Left lobe of liver (tissue), 2 donors: ENCODE measurements at places on chromosomes 2 and 18.

DNA sequence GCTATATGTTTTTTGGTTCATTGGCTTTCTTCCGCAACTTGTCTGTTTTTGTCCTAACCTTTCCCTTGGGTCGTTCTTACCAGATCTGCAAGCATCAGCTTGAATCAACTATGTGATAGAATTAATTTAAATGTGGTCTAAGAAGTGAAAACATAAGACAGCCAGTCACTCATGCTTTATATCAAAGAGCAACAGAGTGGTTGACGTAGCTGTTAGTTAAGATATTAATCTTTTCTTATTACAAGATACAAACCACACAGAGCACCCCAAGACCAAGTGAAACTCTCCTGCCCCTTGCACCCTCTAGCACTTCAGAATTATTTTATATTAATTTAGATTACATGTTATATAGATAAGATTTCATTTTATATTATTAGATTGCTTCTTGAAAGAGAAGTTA is 15.2 kb downstream of the IL18RAP start:
- no peak for DNase-seq

DNA sequence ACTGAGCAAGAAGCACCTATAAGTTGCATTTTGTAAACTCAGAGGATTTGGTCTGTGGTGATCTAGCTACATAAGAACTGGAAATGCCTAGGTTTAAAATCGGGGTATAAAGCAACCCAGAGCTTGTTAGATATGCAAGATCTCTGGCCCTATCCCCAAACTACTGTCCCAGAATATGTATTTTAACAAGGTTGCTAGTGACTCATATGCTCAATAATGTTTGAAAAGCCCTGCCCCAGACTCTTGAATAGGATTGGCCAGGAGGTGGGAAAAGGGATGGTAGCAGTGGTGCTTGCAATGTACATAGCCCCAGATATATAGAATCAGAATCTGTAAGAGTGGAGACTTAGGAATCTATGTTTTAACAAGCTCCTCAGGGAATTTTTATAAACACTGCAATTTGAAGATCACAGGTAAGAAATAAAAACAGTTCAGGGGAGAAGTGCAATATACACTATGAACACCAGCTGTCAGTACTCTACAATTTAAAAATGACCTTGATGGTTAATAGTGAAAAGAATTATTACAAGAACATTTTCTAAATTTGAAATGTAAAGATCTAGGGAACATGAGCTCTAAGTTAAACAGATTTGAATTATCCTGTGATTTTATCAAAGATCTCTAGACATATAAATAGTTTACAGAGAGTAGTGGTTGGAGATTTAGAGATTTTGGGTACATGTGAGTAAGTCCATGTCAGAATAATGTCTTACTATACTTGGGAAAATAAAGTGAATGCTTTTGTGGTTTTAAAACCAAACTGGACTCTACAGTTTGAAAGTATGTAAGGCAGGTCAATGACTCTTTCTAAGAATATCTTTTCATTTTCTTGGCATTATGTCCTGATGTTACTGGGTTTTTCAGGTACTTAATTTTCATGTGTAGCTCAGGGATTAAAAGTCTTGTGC is 7.7 kb upstream of the MMADHC start:
- no peak for DNase-seq

GRCh38 chr2:31051258-31052140 is 86.7 kb downstream of the GALNT14 start:
- DNase-seq = no peak

DNA sequence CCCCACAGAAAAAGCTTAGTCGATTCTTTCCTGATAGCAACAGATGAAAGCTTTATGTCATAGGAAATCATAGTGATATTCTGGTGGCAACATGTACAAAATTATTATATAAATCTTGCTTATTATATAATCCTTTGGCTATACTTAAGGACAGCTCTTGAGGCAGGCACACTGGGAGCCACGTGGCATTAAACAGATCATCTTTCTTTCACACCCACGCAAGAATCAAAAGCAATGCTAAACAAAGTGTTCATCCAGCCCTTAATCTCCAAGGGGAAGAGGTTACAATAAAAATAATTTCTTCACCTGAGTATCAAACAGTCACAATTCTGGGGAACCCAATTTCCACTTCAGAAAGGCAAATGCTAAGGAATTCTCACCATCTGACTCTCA is 57.8 kb downstream of the CYB5A start:
- DNase-seq = no peak

DNA sequence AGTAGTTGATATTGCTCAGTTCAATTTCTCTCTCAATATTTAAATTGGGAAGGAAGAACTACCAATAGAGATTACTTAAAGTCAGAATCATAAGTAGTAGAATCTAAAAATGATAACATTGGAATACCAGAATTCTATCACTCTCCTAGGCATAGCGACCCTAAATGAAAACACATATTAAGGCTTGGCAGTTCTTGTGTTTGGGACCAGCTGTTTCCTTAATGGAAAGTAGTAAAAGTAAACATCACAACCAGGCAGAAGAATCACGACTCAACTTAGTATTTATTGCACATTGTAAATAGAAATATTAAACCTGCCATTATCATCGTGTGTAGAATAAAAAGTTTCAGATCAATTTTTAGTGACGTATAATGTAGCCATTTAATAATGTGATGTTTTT is 117.5 kb downstream of the SPHKAP start:
- no peak for DNase-seq

GRCh38 chr2:44651974-44652373 is 289.5 kb upstream of the SIX3 start:
- DNase-seq = no peak

DNA sequence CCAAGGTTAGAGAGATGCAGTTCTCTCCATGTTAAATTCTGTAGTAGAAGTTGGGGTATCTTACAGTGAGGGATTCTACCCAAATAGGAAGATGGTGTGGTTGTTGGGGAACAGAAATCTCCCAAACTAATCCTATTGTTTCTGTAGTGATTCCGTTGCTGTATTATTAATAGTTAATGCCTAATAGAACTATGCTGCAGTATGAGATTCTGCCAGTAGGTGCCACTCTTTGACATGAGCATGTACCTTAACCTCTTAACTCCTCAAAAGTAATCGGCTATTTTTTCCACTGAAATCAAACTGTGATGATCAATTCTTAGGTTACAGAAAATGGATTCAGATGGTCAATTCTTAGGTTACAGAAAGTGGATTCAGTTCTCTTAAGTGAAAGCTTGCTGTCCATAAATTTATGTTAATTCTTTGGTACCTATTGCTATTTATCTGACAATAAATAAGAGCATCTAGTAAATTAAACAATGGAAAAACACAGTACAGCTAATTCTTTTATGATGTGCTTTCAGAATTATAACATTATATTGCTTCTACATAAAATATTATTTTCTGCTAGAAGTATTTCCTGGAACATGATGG is 97.9 kb upstream of the DLX2 start:
- no peak for DNase-seq

- DNase-seq = no peak
These were observed 37.7 kb downstream of the PSD4 start for GRCh38 chr2:113211226-113212105.

- DNase-seq = peak; percentile 75
These were observed 8.1 kb downstream of the SMAD7 start for GRCh38 chr18:48942554-48943261.

- DNase-seq = no peak
These were observed 145.2 kb upstream of the MMADHC start for GRCh38 chr2:149732730-149733290.

DNA sequence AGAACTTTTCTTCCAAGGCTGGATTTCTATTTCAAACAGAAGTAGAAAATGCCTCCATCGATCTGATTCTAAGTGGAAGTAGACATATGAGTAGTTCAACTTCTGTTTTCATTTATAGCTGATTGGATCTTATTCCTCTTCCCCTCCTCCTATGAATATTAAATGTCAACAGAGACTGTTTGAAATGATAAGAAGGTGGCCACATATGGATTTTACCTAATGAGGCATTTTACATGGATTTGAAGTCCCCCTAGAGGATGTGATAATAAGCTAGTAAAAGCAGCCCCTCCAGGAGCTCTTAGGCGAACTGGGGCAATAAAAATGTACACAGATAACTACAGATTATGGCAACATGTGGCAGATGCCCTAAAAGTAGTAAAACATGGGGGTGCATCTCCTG is 71.0 kb downstream of the UPP2 start:
- DNase-seq = no peak

- DNase-seq = no peak
These were observed 61.2 kb downstream of the RND3 start for GRCh38 chr2:150426315-150426714.

- DNase-seq = no peak
These were observed 52.0 kb upstream of the CHAC2 start for GRCh38 chr2:53715568-53715967.

DNA sequence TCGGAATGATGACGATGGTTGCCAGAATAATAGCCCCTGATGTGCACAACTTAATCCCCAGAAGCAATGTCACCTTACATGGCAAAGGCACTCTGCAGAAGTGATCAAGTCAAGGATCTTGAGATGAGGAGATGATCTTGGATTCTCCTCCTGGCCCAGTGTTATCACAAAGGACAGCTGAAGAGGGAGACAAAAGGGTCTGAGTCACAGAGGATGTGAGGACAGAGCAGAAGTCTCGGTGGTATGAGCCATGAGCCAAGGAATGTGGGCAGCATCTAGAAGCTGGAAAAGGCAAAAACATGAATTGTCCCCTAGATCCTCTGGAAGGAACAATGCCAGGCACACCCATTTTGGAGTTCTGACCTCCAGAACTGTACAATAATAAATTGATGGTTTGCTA is 358.5 kb downstream of the MYCN start:
- no peak for DNase-seq

- DNase-seq = no peak
These were observed 339.6 kb downstream of the TGIF1 start for GRCh38 chr18:3789525-3789924.

- DNase-seq = no peak
These were observed 176.4 kb downstream of the ANKRD44 start for GRCh38 chr2:197134206-197134605.

- DNase-seq = no peak
These were observed 202.8 kb upstream of the HS6ST1 start for GRCh38 chr2:128521482-128521881.

- DNase-seq = no peak
These were observed 28.2 kb downstream of the OSBPL1A start for GRCh38 chr18:24369426-24369825.

DNA sequence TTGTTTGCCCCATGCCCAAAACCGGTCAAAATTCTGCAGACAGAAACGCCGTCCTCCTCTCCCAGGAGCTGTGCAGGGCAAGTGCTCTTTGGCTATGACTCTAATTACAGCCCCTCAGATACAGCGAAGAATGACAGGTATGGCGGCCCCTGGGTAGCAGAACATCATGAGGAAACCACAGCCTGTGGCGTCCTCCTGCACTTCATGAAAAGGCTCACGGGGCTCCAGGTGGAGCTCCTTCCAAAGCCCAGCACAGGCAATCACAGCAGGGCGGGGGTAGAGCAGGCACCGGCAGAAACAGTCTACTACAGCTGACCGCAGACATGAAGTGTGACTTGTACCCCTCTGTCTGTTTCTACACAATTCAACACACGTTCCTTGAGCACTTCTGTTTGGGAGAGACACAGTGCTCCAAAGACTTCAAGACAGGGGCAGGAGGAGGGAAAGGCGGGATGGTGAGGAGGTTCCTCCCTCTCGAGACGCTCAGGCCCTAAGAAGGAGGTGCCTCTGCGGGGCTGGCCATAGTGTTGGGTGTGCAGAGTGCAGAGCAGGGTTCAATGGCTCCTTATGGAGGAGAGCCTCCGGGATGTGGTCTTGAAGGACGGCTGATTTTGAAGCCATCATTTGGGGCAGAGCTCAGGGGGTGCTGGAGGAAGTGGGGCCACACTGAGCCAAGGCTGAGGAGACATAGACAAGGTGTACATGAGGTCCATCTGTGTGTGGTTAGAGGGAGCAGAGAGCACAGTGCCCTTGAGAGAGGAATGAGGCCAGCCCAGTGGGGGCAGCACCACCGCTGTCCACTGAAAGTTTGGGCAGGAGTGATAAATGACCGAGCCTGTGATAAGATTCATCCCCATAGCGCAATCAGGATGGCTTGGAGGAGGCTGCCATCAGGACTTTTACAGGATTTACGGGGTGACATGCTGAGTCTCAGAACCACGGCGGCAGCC is 468.3 kb downstream of the EIPR1 start:
- DNase-seq = no peak

DNA sequence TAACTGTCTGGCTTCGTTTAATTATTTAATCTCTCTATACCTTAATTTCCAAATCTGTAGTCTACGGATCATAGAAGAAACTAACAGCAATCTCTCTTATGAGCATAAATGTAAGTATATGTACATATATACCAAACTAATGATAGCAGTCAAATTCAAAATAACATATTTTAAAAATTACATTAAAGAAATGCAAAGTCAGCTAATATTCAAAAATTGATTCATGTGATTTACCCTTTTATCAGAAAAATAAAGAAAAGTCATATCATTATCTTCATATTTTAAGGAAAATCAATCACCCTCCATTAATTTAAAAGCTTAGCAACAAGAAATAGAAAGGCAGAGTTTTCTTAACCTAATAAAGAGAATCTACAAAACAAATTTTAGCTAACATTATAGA is 575.9 kb downstream of the IRS1 start:
- DNase-seq = no peak

DNA sequence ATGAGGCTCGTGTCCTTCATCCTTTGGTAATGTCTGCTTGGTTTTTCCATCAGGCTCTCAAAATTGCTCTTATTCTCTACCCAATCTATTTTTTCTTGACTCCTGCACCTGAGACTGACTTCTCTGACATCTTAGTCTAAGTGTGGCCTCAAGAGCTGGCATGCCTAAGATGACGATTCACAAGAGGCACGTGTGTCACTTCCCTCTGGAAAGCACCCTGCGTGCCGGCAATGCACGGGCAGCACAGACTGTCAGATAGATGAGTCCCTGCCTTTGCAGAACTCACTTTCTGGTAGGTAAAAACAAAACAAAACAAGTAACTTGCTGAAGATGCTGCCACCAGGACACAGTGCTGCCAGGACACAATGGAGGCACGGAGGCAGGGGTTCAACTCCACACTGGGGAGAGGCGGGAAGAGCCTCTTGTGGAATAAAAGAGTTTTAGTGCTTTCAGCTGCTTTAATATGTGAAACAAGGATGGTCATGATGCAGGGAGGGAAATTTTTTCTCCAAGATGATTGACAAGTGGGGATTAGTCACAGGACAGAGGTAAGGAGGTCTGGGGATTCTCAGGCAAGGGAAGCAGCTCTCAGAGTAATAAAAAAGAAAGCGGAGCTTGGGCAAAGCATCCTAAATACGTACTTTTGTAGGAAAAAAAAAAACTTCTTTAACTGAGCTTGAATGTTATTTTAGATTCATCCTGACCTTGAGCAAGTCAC is 27.3 kb downstream of the CYB5A start:
- no peak for DNase-seq

GRCh38 chr2:31078579-31079105 is 59.6 kb downstream of the GALNT14 start:
- no peak for DNase-seq

GRCh38 chr2:127584047-127584446 is 48.6 kb downstream of the MYO7B start:
- peak; percentile 24 for DNase-seq

GRCh38 chr2:215949991-215950404 is 63.4 kb downstream of the MREG start:
- DNase-seq = no peak
